ENCODE measurements at places on chromosomes 3 and 15.

DNA sequence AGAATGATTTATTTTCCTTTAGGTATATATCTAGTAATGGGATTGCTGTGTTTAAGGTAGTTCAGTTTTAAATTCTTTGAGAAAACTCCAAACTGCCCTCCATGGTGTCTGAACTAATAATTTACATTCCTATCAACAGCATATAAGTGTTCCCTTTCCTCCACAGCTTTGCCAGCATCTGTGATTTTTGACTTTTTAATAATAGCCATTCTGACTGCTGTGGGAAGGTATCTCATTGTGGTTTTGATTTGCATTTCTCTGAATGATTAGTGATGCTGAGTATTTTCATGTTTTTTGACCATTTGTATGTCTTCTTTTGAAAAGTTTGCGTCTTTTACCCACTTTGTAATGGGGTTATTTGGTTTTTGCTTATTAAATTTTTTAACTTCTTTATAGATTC, 571.6 kb upstream of the CCDC54 start:
- no peak for DNase-seq

GRCh38 chr15:42507514-42507913, 12.1 kb downstream of the SNAP23 start:
- no peak for DNase-seq

- no peak for DNase-seq
Measured at GRCh38 chr3:48217449-48217848, 5.8 kb upstream of the CAMP start.

- no peak for DNase-seq
Measured at GRCh38 chr3:53109190-53109589, 21.0 kb downstream of the RFT1 start.

GRCh38 chr3:94513600-94513999, 450.7 kb downstream of the NSUN3 start:
- DNase-seq, result no peak

GRCh38 chr15:63403254-63403945, 21.8 kb upstream of the CA12 start:
- DNase-seq, result no peak

- DNase-seq, result no peak
Measured at GRCh38 chr3:108202080-108202479, 20.1 kb downstream of the IFT57 start.

- DNase-seq, result no peak
Measured at GRCh38 chr15:95603802-95604201, 726.7 kb upstream of the NR2F2 start.

DNA sequence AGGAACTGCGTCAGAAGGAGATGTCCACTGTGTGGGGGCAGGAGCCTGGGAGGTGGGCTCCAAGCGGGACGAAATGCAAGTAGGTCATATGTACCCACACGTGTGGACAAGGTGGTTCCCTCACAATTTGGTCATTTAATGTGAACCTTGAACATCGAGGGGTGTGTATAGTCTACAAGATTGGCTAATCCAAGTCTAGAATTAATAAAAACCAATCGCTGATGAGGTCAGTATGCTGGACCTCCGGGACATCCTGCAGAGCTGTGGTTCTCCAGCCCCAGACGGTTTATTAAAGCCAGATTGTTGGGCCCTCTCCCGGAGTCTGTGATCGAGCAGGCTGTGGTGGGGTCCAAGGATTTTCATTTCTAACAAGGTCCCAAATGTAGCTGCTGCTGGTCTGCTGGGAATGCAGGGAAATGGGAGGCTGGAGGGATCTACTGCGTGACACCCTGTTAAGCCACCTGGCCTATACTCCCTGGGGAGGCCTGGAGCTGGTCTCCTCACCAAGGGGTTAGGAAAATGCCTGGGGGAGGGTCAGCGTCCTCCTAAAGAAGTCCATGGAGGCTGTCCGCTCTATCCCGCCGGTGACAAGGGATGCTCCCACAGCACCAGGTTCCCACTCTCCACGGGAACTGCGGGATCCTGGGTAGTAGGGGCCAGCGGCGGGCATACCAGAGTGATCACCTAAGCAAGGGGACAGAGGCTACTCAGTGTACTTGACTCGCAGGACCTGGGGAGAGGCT, 25.1 kb downstream of the PCSK6 start:
- no peak for DNase-seq

- DNase-seq, result no peak
Measured at GRCh38 chr3:8730656-8731055, 2.9 kb upstream of the CAV3 start.

DNA sequence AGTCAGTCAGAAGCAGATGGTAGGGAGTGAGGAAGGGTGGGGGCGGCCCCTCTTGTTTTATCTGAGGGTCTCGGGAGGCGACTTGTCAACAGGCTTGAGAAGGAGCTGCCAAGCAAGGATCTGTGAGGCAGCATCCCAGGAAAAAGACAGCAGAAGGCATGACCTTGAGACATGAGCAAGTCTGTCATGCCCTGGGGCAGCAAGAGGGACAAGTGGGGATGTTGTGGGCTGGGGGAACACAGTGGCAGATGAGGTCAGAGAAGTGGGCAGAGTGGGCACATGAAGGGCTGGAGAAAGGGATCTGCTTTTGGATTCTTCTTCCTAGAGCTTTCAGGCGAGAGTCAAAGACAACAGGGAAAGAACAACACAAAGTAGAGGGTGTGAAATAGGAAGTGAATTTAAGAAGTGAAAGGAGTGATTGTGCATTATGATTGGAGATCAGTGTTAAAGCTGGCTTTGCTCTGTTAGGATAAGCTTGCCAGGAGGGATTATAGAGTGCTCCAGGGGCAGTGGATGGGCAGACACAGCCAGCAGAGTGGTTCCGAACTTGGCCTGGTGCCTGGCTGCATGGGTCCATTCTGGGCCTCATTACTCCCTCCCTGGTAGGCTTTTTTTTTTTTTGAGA, 73.3 kb downstream of the USP13 start:
- no peak for DNase-seq

DNA sequence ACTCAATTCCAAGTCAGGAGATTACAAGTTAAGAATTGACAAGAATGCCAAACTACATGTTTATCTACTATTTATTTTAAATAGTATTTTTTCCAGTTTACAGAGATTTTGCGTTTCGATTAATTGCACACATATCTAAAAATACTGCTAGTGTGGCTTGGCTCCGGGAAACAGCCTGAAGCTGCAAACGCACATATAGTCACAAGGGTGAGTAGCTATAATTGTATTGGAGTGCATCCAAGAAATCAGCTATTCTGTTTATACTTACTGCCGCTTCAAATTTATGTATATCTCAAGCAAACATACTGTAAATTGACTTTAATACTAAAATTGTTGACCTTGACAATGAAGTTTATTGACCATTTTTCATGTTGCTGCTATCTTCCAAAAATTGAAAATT, 77.0 kb upstream of the PLSCR5 start:
- no peak for DNase-seq

- DNase-seq, result no peak
Measured at GRCh38 chr15:91769894-91770293, 83.6 kb upstream of the SLCO3A1 start.

GRCh38 chr3:135756106-135756668, 209.3 kb upstream of the PPP2R3A start:
- no peak for DNase-seq

GRCh38 chr3:64224826-64225610, at the start of gene PRICKLE2:
TSS of gene PRICKLE2 (minus strand) at chr3:64225466. CDS start at chr3:64198927, 26,539 bp downstream.
- no peak for DNase-seq

Measured in hematopoietic multipotent progenitor cell treated with erythropoietin and hydrocortisone succinate and interleukin-3 and kit ligand, for 15 days (in vitro differentiated cells).